ENCODE measurements at places on chromosomes 12 and 14.
A peak's percentile ranks its signal among the peaks of the same experiment; 100 is the strongest.

GRCh38 chr14:58707949-58708348 lies 70.2 kb downstream of the DACT1 start:
- DNase-seq: no peak

- no peak for DNase-seq
These were observed 4.9 kb upstream of the PLXNC1 start for GRCh38 chr12:94143438-94143837.

DNA sequence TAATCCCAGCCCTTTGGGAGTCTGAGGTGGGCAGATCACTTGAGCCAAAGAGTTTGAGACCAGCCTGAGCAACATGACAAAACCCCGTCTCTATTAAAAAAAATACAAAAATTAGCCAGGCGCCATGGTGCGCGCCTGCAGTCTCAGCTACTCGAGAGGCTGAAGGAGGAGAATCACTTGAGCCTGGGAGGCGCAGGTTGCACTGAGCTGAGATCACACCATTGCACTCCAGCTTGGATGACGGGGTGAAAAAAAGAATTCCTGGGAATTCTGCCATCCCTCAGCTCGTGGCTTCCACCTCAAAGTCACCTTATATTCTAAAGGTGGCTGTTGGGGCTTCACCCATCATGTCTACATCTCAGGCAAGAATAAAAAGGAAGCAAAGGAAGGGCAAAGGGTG lies 12.9 kb downstream of the BCL2L14 start:
- DNase-seq: no peak

DNA sequence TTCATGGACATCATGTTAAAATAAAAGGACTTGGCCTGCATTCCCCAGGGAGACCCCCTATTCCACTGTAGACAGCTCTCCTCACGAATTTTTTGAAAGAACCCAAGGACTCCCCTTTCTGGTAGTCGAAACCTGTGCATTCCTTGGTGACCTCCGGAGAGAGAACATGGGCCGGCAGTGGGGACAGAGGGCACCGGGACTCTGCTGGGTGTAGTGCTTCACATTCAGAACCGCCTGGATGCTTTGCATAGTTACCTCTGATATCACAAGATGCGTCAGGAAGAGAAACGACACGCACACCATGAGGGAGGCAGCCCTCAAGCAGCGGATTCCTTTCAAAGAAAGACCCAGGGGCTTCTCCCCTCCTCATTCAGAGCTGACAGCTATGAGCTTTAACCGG lies 9.7 kb downstream of the CKAP4 start:
- no peak for DNase-seq

DNA sequence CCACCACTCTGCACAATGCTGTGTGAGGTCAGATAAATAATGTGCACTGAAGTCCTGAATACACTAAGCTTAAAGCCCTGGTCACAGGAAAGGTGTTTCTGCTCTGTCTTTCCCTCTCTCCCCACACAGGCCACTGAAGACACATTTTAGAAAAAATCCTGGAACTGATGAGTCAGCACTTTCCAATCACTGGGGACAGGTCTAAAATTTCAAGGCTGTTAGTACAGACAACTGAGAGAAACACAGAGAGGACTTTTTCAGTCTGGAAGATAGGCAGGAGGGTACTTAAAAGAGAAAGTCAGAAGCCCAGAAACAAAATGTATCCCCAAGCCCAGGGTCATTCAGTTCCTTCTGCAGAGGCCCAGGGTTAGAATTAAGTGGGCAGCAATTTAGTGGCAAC lies 333.9 kb upstream of the CCDC196 start:
- DNase-seq: no peak

DNA sequence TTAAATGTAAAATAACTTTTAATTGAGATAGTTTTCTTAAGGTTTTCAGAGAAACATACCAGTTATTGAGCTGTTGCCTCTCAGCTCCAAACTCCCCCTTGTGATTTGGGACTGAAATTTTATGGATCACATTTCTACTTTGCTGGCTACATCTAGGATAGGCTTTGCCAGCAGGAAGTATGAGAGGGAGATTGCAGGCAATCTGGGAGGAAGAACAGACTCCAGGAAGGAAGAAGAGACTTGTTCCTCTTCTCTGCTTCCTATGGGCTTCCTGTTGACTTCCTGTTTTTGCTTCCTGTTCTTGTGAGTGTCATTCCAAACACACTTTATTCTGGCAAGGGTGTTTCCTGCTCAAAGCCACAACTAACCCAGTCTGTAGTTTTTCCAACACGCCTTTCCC lies 312.9 kb downstream of the ITPR2 start:
- no peak for DNase-seq

GRCh38 chr14:30295980-30296379 lies 263.0 kb upstream of the G2E3 start:
- DNase-seq: no peak

DNA sequence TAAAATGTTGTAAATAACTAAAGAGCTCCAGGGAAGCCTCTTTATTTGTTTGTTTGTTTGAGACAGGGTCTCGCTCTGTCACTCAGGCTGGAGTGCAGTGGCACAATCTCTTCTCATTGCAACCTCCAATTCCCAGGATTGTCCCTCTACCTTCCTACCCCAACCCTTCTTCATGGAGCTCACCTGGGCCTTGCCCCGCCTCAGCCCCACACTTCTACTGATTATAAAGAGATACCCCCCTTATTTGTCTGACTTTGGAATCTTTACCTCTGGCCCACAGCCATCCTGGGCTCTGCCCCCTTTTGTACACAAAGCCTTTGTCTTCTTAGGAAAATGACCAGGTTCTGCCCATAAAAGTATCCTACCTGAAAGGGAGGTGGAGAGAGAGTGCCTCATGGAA lies 9.1 kb upstream of the BLTP3B start:
- DNase-seq: no peak

- DNase-seq: peak; percentile 70
These were observed 2.7 kb downstream of the PTHLH start for GRCh38 chr12:27969624-27970400.

DNA sequence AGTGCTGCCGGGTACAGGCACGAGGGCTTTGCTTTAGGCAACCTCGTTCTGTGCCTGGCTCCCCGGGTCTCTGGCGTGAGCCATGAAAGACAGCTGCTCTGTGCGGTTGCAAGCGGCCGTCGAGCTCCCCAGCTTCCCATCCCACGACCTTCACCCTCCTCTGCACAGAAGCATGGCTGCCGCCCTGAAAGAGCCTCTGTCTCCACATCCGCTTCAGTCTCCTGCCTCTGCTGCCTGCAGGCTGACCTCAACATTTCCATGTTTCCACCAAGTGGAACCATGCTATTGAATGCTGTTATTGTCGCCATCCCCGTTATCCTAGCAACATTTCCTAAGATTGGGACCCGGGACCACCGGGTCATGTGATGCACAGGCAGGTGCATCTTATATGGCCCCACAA lies 57.1 kb downstream of the KDM2B start:
- no peak for DNase-seq

DNA sequence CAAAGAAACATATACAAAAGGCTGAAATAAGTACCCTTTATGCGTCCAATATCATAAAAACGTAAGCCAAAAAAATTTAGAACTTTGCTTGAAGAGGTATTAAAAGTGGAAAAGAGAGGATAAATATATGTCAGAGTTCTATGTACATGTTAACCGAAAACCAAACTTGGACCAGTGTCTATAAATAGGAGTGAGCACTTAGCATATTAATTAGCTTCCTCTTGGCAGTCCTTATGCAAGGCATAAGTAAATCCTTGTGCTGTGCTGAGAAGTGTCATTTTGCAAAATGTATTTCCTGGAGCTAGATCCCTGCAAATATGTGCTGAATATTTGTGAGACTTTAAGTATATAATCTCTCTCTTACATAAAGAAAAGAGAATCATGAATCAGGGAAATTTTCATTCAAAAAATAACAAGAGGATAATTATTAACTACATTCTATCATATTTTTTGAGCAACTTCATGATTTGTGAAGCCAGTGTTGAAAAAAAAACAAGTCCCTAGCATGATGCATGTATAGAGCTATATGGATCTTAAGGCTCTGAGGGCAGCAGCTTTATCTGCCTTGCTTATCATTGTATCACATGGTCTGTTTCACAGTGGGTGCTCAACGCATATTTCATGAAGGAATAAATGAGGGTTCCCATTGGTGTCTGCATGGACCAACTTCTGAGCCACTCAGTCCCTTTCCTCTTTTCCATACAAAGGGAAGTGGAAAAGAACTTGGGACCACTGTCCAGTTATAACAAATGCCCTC lies 326.1 kb downstream of the PDZRN4 start:
- no peak for DNase-seq

DNA sequence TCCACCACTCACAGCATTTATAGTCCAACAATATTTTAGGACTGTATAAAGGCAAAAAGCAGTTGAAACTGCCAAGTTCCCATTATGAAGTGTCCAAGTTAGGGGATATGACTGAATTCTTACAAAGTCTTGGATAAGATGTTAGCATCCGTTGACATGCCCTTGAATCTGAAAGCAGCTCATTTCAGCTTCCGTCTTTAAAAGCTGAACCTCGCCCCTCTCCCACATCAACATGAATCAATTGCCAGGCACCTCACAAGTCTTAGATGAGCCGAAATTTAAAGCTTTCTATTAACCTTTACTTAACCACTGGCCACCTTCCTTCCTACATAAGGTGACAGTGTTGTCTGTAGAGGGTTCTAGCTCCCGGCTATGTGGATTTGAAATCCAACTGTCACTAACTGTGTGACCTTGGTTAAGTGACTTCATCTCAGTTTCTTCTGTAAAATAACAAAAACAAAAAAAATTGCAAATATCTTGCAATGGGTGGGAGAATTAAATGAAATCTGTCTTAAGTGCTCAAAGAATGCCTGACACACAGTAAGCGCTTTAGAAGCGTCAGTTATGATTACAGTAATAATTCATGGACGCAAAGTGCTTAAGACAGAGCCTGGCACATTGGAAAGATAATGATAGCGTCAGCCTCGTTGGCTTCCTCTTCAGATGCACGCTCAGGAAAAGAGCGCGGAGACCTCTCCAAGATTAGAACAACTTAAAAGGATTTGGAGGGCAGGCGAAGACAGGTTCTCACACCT lies 1.2 kb downstream of the PPP1CC start:
- DNase-seq: peak; percentile 3

- DNase-seq: no peak
These were observed 2.7 kb downstream of the MYO1A start for GRCh38 chr12:57046947-57047890.

DNA sequence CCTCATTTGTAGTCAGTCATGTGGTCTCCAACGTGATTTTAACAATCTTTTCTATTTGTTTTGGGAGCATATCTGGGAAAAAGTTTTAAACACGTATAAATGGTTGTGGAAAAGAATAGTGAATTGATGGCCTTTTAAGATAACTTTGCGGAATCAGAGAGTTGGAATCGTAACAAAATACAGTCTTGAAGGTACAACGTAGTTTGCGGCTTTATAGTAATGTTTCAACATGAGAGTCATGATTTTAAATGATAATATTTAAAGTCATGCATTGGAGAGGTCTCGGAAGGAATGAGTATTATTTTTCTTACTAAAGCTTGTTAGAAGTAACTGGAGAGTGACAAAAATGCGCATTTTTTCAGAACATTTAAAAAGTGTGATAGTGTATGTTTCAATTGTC lies 1.6 kb downstream of the AEBP2 start:
- DNase-seq: no peak

- DNase-seq: no peak
These were observed 110.6 kb upstream of the TMEM132D start for GRCh38 chr12:130014485-130014807.

DNA sequence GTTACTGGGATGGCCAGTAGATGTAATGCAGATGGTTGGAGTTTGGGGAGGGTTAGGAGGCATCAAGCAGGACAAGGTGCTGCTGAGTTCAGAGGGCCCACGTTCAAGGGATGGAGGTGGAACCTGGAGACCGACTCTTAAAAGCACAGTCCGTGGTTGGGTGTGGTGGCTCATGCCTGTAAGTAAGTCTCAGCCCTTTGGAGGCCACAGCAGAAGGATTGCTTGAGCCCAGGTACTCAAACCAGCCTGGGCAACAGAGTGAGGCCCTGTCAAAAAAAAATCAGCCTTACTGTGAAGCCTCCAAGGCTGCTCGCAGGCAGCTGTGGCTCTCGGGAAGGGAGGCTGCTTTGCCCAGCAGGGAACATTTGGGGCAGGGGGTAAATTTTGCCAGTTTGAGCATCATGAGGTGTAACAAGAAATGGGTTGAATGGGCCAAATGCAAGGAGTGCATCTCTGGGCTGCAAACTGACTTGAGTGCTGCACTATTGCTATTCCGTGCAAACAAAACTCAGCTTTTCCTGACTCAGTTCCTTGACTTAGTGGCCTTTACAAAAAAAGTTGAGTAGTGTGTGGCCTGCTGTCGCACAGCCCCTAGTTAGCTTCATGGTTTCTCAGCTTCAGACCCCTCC lies 55.0 kb downstream of the ANAPC7 start:
- DNase-seq: no peak

- DNase-seq: no peak
These were observed 15.5 kb downstream of the ADGRD1 start for GRCh38 chr12:130969223-130969622.

GRCh38 chr14:32607399-32607798 lies 278.3 kb downstream of the AKAP6 start:
- DNase-seq: no peak

- DNase-seq: no peak
These were observed 4.1 kb downstream of the SERPINA12 start for GRCh38 chr14:94505206-94505605.

DNA sequence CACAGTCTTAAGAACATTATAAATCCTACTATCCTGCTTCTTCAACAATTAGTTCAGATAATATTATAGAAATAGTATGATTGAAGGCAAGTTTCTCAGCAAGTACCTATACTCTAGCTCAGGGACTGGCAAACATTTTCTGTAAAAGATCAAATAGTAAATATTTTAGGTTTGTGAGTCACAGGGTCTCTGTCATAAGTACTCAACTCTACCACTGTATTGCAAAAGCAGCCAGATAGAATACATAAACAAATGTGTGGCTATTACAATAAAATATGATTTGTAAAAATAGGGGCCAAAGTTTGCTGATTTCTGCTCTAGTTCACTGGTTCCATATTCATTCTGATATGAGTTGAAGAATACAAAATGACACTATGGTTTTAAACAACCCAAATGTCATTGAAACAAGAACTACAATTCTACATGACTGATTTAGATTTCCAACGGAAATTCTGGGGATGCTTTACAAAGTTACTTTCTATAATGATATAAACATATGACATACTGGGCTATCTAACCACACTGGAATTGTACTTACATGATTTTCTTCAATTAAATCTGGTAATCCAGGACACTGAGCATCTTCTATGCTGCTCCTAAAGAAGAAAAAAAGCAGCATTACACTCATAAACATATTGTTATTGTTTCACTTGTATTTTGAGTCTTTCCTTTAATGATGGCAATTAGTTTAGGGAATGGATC lies 23.2 kb downstream of the LGALS3 start:
- DNase-seq: no peak

DNA sequence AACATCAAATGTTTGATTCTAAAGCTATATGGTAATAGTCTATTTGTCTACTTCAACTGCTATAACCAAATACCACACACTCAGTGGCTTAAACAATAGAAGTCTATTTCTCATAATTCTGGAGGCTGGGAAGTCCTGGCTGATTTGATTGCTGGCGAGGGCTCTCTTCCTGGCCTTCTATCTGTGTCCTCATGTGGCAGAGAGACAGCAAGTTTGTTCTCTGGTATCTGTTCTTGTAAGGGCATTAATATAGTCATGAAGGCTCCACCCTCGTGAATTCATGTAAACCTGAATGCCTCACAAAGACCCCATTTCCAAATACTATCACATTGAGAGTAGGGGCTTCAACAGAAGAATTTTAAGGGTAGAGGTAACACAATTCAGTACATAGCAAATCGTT lies 34.1 kb downstream of the TRMT5 start:
- no peak for DNase-seq

All from NCI-H226 (cell line).